ENCODE measurements at places on chromosomes 13 and 19. TPM values are rescaled to one million over a fixed set of nuclear protein-coding genes. Genes with fewer than 3 reads are reported as not detected.

- no peak overlapping the region for H3K4me3 ChIP-seq
- no peaks in the 10 kb centered on the region for H3K4me1 ChIP-seq
- H3K27me3 ChIP-seq, result no peaks in the 10 kb centered on the region
Observed at GRCh38 chr13:108463340-108463739, 166.1 kb upstream of the MYO16 start.

Gene KIR2DL1
- 0.58 TPM for total RNA-seq

GRCh38 chr19:35935911-35936737 is at the start of gene LRFN3:
Gene LRFN3 (plus strand): TSS chr19:35936374. CDS start chr19:35939426, 3,052 bp downstream.
- peaks cover 8% of the 10 kb centered on the region for H3K36me3 ChIP-seq
- peak within 1 kb of the TSS; percentile 59 for H3K4me3 ChIP-seq

DNA sequence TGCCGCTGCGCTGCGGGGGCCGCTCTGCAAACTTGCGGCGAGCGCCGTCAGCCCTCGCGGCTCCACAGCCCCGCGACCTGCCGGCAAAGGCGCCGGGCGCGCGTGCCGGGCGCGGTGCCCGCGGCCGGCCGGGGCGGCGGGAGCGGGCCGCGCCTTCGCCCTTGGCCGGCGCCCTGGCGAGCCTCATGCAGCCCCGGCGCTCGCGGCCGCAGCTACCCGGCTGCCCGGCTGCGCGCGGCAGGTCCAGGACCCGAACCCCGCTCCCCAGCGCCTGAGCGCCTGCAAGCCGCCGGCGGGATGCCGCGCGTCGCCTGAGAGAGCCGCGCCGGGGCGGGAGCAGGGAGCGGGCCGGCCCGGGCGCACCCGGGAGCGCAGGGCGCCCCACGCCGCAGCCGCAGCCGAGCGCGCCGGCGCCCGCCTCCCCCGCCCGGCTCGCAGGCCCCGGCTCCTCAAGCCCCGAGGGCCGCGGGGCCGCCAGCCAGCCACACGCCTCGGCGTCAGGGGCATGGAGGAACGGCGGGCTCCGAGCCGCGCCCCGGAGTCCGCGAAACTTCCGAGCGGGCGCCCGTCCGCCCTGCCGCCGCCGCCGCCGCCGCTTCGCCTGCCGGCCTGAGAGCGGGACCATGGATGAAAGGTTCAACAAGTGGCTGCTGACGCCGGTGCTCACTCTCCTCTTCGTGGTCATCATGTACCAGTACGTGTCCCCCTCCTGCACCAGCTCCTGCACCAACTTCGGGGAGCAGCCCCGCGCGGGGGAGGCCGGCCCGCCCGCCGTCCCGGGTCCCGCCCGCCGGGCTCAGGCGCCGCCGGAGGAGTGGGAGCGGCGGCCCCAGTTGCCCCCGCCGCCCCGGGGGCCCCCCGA is 564 bp downstream of the HS6ST3 start:
- DNase-seq, result no peak
- peak overlapping the region; percentile 44 for H3K4me3 ChIP-seq
- H3K4me1 ChIP-seq, result no peaks in the 10 kb centered on the region
- H3K27ac ChIP-seq, result no peak overlapping the region
- H3K27me3 ChIP-seq, result peaks cover 78% of the 10 kb centered on the region

GRCh38 chr13:87498681-87499080 is 172.5 kb upstream of the SLITRK5 start:
- no peaks in the 10 kb centered on the region for H3K36me3 ChIP-seq
- no peak overlapping the region for H3K27ac ChIP-seq
- no peaks in the 10 kb centered on the region for H3K4me1 ChIP-seq
- DNase-seq, result no peak

DNA sequence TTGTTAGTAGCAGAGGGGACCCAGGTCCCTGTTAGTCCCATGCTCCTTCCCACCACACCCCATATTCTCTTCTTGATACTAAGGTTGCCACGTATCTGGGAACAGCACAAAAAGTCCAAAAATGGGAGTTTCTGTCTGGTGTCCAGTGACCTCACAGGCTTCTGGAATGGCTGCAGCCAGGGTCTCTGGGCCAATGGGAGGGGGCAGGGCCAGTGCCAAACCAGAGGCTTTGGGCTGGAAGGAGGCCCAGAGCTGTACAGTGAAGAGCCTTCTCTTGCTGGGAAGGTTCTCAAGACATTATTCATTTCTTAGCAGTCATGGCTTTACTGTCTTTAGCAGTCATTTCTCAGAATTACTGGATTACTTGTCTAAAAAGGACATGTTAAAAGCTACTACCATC is 119.2 kb downstream of the FRY start:
- peak overlapping the region; percentile 43 for H3K27ac ChIP-seq

DNA sequence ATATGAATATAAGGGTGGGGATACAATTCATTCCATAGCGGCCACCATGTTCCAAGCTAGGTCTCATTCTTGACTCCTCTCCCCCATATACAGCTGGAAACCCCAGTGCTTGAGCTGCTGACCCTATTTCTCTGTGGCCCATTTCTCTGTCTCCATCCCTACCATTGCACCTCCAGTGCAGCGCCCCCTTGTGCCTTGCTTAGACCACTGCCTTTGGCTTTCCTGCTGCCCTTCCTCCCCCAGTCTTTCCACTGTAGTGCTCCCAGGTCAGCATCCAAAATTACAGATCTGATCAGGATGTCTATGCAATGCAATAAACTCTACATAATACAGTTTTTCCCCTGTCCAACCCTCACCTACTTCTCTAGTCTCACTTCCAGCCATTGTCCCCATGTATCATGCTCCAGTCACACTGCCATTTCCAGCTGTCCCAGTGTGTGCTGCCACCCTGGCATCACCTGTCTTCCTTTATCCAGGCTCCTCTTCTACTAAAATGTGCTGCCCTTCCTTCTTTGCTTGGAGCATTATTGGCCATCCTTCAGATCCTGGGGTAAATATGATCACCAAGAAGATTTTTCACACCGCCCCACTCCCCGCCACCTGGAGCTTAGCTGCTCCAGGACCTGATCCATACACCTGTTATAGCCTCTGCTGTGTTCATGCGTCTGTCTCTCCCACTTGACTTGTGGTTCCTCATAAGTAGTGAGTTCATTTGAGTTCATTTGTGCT is 199.4 kb upstream of the IPO5 start:
- H3K4me3 ChIP-seq, result no peak overlapping the region
- DNase-seq, result no peak
- H3K27ac ChIP-seq, result no peak overlapping the region
- H3K27me3 ChIP-seq, result no peaks in the 10 kb centered on the region
- no peaks in the 10 kb centered on the region for H3K4me1 ChIP-seq

DNA sequence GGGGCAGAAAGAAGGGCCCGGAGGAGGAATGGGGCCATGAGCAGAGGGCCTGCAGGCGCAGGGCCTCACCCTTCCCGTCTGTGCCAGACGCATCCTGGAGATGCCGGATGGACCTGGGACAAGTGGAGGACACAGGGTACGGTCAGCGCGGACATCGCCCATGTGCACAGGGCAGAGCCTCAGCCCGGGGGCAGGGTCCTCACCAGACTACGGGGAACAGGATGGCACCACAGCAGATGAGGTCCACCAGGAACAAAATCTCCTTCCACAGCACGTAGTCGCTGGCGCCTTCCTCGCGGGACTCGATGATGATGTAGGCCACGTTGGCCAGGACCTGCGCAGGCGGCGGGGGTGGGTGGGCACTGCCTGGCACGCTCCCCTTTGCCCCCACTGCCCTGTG is 5.6 kb downstream of the GPR108 start:
- no peak overlapping the region for H3K27ac ChIP-seq
- H3K4me1 ChIP-seq, result peaks cover 20% of the 10 kb centered on the region
- DNase-seq, result no peak

DNA sequence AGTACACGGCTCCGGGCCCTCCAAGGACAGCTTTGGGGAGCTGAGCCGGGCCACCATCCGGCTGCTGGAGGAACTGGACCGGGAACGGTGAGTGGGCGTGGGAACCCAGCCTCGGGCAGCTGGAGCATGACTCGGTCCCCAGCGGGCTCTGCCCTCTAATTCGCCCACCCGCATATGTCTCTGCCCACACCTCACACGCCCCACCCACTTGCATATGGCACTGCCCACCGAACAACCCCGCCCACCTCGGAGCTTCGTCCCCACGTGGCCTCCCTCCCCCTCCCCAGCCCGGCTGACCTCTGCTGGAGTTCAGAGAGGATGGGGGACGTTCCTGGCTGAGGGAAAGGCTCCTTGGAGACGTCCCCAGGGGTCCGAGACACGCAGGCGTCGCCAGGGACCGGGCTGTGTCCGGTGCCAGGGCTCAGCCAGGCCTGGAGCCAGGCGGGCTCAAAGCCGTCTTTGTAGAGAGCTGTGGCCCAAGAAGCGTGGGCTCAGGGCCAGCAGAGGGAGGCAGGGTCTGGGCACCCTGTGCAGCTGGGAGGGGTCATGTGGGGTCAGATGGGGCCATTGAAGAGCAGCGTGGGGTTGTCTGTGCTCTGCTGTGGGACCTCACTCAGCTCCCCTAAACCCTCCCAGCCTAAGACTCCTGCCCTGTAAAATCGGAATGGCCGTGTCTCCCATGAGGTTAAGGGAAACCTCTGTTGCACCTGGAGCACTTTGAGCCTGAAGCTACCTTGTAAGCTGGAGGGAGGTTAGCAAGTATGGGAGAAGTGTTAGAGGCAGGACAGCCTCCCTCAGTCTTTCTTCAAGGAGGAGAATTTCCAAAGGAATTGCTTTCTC is 3.8 kb downstream of the APC2 start:
- no peaks in the 10 kb centered on the region for H3K36me3 ChIP-seq
- H3K4me1 ChIP-seq, result peaks cover 7% of the 10 kb centered on the region
- DNase-seq, result no peak
- H3K27me3 ChIP-seq, result peaks cover 95% of the 10 kb centered on the region
- no peak overlapping the region for H3K27ac ChIP-seq

- no peak overlapping the region for H3K4me3 ChIP-seq
- no peak for DNase-seq
- H3K27me3 ChIP-seq, result no peaks in the 10 kb centered on the region
Observed at GRCh38 chr13:37448153-37448552, 150.4 kb downstream of the POSTN start.

GRCh38 chr13:33556828-33557227 is 261.1 kb upstream of the RFC3 start:
- H3K4me3 ChIP-seq, result no peak overlapping the region
- no peak for DNase-seq
- H3K27ac ChIP-seq, result no peak overlapping the region
- H3K4me1 ChIP-seq, result no peaks in the 10 kb centered on the region
- no peaks in the 10 kb centered on the region for H3K27me3 ChIP-seq
- no peaks in the 10 kb centered on the region for H3K36me3 ChIP-seq

GRCh38 chr13:22596171-22596863 is 584.5 kb upstream of the SGCG start:
- H3K36me3 ChIP-seq, result no peaks in the 10 kb centered on the region
- no peak overlapping the region for H3K27ac ChIP-seq
- H3K4me1 ChIP-seq, result no peaks in the 10 kb centered on the region
- H3K27me3 ChIP-seq, result no peaks in the 10 kb centered on the region
- no peak for DNase-seq
- H3K4me3 ChIP-seq, result no peak overlapping the region

- H3K4me1 ChIP-seq, result no peaks in the 10 kb centered on the region
- peaks cover 24% of the 10 kb centered on the region for H3K27me3 ChIP-seq
Observed at GRCh38 chr19:42619271-42619670, 24.5 kb upstream of the CEACAM8 start.

DNA sequence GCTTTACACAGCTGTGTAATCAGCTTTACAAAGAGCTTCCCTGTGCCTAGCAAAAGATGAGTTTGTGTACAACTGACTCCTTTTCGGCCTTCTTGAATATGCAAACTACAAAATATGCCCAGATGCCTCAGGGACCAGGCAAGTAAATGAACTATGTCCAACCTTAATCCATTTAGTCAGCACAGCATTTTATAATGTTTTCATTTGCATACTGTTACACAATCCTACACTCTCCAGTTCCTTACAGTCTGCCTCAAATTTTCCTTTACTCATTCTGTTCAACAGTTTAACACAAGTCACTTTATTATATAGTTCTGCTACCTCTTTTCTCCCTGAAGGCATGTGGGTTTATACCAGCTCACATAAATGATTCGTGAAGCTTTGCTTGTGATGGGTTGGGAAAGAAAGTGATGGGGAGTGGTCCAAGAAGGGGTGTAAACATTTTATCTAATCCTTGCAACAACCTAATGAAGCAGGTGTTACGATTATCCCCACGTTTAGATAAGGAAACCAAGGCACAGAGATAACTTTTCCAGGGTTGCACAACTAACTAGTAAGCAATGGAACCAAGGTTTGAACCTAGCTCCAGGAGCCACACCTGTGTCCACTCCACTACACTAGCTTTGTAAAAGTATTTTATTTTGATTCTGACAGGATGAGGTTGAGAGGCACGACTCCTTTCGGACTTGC is 3.3 kb upstream of the USP12 start:
- H3K36me3 ChIP-seq, result no peaks in the 10 kb centered on the region
- H3K4me1 ChIP-seq, result peaks cover 5% of the 10 kb centered on the region
- H3K4me3 ChIP-seq, result no peak overlapping the region

Gene LSR
- 79.1 TPM for total RNA-seq

Gene CLIP3
- total RNA-seq, result 10.5 TPM

Gene AP1M2
- total RNA-seq, result 37.8 TPM

DNA sequence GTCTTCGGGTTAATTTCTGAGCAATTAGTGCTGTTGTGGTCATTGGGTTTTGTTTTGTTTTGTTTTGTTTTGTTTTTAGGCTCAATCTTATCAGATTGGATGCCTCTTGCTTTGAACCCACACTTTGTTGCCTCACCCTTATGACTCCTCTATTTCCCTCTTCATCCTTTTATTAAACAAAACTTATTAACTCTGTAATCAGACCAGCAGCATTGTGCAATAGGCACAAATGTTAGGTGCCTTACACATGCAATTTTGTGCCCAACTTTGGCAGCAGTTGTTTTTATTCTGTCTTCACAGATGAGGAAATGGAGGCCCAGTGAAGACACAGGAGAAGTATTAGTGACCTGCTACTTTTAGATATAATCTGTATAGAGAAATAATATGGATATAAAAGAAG is 377.7 kb downstream of the KCNRG start:
- H3K27ac ChIP-seq, result no peak overlapping the region
- H3K36me3 ChIP-seq, result no peaks in the 10 kb centered on the region
- no peaks in the 10 kb centered on the region for H3K4me1 ChIP-seq
- H3K4me3 ChIP-seq, result no peak overlapping the region
- H3K27me3 ChIP-seq, result no peaks in the 10 kb centered on the region
- no peak for DNase-seq

Measured in upper lobe of right lung (tissue), 1 donor.